ENCODE measurements at places on chromosomes 12 and 14.
A peak's percentile ranks its signal among the peaks of the same experiment; 100 is the strongest.

DNA sequence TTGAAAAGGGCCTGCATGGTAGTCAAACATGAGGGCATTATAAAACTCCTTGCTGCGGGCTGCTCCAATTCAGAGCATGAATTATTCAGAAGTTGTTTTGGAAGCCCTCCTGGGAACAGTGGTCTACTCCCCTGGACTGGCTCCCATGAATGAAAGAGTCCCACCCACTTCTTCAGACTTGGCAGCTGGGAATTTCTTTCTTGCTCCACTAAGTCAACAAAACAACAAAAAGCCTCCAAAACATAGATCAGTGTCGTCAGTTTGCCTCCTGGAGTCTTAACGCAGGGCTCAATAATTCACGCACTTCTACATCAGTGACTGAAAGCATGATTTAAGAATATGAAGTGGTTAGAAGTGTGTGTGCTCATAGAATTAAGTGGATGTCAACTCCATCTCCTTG lies 37.9 kb downstream of the AKAP6 start:
- DNase-seq, result peak; percentile 64

- no peak for DNase-seq
These were observed 466.9 kb upstream of the STXBP6 start for GRCh38 chr14:25516838-25517237.

GRCh38 chr12:79949098-79949497 lies 14.2 kb upstream of the PPP1R12A start:
- no peak for DNase-seq

DNA sequence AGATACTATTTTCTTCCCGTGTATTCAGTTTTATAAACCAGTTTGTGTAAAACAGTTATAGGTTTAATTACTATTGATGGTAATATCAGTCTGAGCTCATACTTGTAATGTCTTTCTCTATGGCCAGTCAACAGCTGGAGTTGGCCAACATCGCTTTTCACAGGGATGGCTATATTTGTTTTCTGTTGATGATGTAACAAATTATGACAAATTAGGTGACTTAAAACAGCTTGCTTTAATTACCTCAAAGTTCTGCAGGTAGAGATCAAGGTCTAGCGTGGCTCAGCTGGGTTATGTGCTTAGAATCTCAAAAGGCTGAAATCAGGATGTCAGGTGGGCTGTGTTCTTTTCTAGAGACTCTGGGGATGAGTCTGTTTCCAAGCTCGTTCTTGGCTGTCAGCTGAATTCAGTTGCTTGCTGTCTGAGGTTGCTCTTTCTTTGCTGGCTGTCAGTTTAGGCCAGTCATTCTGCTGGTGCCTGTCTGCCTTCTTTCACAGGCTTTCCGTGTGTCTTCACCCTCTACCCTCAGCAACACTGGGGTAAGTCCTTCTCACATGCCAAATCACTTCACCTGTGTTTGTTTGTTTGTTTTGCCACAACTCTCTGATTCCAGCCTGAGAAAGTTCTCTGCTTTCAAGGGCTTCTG lies 370.2 kb upstream of the E2F7 start:
- DNase-seq, result no peak

DNA sequence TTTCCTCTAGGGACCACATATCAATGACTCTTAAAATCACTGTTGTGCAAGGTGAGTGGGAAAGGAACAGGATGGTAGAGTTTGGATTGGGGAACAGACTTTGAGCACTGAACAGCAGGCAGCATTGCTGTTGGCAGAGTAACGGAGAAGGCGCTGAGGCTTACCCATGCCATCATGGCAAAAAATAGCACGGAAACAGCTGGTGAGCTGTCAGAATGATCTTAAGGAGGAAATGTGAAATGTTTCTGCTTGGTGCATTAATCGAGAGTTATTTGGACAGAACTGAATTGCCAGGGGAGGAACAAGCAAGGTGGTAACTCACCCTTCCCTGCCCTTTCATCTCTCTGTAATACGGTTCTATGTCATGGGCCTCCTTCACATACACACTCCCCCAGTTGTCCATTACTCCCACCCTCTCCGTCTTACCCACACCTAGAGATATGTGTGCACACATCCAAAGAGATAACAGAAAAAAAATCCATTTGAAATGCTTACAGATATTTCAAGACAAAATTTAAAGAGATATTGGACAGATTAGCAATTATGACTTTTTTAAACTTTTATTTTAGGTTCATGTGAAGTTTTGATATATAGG lies 572.5 kb downstream of the DIO2 start:
- no peak for DNase-seq

GRCh38 chr12:46831335-46832129 lies 5.7 kb upstream of the SLC38A4 start:
- no peak for DNase-seq

DNA sequence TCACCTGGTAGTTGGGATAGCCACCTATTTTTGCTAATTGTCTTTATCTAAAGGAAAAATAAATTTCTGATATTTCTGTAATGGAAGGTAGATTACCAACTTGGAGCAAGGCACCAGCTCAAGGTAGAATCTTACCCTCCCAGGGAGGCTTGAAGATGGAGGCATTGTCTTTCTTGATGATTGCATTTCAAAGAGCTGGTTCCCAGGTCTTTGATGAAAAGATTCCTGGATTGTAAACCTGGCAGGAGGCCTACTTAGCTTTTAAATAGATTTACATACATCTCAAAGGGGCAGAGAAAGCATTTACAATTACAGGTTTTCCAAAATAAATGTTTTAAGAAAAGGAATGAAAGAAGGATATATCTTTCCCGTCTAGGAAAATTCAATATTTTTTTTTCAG lies 729.2 kb downstream of the LRFN5 start:
- DNase-seq, result no peak

DNA sequence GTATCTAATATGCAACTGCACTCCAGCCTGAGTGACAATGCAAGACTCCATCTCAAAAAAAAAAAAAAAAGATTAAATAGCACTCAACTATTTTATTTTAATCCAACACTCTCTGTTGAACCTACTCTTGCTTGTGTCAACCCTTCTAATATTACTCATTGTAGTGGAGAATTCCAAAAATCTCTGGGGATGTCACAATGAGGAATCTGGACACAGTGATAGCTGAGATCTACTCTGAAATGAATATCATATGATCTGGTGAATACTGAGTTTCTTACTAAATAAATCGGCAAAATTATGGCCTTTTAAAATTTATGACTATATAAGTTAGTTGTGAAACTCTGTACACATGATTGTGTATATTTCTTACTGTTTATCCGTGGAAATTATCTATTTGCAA lies 418.2 kb downstream of the BCAT1 start:
- DNase-seq, result no peak

GRCh38 chr12:129959889-129960288 lies 56.1 kb upstream of the TMEM132D start:
- DNase-seq, result no peak

- DNase-seq, result peak; percentile 8
These were observed 46.7 kb downstream of the IRAK3 start for GRCh38 chr12:66235626-66236281.

DNA sequence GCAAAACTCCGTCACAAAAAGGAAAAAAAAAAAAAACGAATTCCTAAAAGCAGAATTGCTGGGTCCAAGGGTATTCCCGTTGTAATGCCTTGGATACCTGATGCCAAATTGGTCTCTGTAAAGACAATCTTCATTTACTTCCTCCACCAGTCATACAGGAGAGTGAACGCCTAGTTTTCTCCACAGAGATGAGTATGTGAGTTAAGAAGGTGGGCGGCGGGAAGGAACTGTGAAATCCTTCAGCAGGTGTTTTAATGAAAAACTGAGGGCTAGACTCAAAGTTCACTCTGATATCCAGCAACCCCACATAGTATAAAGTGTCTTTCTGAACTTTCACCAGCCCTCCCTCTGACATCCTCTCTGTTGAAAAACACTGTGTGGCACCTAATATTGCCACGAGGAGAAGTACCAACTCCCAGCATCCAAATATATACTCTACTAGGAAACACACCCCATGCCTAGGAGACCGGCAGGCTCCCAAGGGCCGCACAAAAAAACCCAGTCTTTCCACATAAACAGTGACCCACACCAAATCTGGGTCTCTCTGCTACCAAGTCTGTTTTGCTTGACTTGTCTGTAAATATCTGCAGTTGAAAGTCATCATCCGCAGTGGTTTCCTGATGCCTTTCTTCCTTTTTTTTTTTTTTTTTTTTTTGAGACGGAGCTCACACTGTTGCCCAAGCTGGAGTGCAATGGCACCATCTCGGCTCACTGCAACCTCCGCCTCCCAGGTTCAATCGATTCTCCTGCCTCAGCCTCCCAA lies 30.3 kb upstream of the FOXN3 start:
- DNase-seq, result no peak

GRCh38 chr12:53677800-53678148 lies 1.9 kb upstream of the ATP5MC2 start:
- no peak for DNase-seq

DNA sequence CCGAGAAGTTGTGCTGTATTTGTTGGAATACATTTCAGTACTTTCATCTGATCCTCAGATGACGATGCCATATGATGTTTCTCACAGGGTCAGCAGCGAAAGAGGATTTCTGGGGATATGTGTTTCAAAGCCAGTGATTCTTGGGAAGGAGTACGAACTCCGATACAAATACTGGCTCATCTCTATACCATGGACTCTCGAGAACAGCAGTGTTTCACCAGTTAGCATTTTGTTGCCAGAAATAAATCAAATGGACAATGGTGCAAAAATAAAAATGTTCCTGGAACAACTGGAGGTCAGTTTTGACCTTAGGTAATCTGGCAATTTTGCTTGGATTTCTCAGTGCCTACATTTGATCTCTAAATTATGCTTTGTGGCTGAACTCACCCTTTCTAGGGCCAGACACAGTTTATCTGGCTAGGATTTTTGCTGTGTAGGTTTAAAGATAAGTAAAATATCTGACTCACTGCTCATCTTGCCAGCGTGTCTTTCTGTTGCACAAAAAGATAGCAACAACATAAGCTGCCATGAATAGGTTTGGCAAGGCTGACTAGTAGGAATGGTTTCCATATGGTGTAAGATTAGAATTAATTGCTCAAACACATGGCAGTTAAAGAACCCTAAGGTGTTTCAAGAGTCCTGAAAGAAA lies 11.0 kb upstream of the MGP start:
- DNase-seq, result no peak

DNA sequence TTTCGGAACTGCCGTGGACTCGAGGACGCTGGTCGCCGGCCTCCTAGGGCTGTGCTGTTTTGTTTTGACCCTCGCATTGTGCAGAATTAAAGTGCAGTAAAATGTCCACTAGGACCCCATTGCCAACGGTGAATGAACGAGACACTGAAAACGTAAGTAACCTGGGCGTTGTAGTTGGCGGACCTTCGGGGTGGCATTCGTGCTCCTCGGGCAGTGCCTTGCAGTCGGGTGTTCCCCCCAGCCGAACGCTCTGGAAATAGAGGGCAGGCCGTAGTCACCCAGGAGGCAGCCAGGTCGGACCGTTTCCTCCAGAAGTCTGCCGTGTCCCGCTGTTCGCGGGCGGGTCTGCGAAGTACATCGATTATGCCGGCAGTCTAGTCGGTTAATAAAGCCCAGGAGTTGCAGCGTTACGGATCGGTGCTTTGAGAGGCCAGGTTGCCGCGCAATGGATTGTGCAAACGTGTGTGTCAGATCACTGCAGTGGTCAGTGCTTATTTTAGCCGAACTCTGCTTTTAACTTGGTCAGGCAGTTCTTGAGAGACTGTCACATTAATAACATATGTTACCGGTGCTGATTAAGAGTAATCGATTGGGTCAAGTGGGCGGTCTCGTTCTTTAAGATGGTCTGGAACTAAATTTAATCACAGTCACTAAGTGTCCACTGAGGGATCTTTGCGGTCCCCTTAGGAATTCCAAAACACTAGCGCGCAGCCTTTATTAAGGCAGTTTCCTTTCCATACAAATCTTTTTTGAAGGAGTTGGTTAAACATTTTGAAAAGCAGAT lies 906 bp downstream of the MARK3 start:
- no peak for DNase-seq

DNA sequence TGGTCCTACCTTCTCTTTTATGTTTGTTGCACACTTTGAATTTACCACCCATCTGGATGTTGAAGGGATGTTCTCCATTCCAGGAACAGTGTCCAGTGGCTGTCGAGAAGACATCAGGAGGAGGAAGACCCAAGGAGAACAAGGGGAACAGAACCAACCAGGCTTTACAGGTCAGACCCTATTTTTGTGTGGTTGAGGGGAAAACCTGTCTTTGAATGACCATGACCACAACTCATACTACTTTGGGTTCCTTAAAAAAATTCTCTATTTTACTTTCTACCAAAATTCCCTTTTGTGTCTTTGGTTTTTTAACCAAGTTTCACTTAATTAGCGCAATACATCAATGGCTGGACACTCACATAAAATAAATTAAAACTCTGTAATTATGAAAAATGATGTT lies 78.7 kb downstream of the PLXNC1 start:
- DNase-seq, result no peak
